ENCODE measurements at places on chromosomes 16 and 17.

DNA sequence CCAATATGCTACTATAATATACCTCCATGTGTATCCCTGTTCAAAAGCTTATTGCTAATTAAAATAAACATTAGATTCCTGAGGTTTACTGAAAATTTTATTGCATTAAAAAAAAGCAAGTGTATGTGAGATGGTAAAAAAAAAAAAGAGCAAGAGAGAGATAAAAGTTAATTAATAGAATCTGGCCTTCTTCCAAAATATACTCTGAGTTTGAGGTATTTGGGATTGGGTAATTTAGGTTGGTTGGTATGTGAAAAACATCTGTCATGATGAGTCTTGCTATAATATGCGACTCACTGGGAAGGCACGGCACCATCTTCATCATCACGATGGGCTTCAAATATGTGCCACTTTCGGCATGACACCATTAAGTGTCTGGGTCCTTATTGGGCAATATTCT, 711.1 kb upstream of the SOX9 start:
- DNase-seq = no peak

DNA sequence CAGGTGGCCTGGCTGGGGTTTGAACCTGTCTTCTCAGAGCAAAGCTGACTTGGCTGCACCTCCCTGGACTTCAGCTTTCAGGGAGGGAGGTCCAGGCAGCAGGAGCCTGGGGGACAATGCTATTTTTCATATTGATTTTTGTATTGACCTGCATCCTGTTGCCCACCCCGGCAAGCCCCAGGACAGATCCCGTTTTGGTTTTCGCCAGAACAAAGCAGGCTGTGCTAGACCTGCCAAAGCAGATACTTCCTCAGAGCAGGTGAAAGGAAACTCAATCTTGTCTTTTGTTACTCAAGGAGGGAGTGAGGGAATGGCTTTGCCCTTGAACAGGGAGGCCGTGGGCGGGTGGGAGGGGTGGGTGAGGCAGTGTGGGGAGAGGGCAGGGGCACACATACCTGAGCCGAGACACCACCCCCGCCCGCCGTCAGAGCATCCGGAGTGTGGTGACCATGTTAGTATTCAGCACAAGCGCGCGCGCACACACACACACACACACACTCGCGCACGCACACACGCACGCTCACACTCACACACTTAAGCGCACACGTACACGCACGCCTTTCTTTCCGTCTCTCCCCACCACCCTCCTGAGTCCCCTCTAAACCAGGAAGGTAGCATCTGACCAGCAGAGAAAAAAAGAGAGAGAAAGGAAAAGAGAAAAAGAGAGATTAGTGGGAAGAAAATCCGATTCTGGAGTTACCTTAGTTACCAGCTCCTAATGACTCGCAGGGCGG, 59.5 kb downstream of the RAI1 start:
- no peak for DNase-seq

- DNase-seq = no peak
Observed at GRCh38 chr16:2511996-2512734, 1.6 kb upstream of the ATP6V0C start.

DNA sequence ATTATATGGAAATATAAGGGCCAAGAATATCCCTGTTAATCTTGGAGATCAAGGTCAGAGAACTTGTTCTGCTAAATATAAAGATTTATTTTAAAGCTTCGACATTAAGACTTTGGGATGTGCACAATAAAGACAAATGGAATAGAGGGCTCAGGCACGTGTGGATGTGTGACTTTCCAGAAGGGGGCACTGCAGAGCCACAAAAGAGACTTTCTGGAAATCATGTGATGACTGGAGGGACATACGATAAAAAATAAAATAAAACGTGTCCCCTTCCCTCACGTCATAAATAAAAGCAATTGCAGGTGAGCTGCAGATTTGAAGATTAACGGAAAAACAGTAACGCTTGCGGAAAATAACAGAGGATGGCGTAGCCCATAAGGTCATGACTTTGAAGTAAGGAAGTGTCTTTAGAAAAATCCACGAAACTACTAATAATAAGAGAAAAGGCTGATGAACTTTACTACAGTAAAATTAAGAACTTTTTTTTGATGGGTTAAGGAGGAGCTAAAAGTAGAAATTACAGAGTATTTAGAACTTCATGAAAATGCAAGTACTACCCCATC, 9.4 kb upstream of the ENGASE start:
- peak; percentile 66 for DNase-seq

GRCh38 chr17:39678340-39679116, 9.3 kb downstream of the PGAP3 start:
- no peak for DNase-seq

- no peak for DNase-seq
Observed at GRCh38 chr16:14284371-14284770, 213.3 kb downstream of the MRTFB start.

DNA sequence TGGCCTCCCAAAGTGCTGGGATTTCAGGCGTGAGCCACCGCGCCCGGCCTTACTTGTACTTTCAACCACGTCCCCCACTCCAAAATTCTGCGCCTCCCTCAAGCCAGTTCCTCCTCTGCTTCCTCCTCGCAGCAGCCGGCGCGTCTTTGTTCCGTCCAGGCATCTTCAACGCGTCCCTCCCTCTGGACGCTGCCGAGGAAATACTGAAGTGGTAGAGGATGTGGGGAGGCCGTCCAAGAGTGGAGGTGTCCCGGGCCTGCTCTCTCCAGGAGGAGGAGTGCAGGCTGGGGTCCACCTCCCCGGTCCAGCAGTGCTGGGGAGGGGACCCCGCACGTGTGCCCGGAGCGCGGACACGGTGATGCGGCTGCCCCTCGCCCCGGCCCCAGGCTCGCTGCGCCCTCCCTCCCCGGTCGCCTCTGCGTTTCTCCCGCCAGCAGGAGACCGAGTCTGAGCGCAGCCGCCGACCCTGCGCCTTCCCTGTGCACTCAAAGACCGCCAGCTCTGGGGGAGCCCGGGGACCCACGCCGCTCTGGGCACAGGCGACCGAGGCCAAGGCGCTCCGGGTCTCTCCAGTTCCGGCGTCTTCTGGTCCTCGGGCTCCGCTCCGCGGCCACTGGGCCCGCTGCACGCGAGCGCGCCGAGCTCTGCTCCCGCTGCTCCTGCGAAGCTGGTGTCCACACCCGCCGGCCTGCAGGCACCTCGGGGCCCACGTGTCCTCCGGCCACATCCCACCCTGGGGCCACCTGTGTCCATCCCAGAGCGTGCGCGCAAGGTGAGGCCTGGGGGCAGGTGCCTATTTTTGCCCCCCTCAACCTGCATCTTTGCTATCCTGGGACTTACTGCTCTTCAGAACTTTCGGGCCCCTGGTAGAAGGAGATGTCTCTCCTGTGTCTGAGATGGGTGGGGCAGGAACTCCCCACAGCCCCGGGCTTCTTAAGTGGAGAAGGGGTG, 31.7 kb downstream of the OSBPL7 start:
- peak; percentile 75 for DNase-seq

DNA sequence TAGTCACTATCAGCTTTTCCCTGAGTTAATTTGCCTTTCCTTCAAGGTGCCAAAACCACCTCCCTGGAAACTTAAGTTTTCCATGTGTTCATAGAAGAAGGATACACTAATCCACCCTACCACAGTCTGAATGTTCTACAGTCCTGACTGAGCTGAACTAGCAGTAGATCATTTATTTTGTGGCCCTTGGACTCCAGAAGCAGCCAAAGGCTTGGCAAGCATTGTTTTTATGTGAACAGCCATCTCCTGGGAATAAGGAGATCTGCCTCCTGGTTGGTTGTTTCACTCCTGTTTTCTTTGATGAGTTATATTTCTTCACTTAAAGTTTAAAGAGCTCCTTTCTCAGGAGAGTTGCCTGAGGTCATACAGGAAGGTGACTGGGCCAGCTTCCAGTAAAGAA, 634.6 kb upstream of the SOX9 start:
- DNase-seq = no peak

DNA sequence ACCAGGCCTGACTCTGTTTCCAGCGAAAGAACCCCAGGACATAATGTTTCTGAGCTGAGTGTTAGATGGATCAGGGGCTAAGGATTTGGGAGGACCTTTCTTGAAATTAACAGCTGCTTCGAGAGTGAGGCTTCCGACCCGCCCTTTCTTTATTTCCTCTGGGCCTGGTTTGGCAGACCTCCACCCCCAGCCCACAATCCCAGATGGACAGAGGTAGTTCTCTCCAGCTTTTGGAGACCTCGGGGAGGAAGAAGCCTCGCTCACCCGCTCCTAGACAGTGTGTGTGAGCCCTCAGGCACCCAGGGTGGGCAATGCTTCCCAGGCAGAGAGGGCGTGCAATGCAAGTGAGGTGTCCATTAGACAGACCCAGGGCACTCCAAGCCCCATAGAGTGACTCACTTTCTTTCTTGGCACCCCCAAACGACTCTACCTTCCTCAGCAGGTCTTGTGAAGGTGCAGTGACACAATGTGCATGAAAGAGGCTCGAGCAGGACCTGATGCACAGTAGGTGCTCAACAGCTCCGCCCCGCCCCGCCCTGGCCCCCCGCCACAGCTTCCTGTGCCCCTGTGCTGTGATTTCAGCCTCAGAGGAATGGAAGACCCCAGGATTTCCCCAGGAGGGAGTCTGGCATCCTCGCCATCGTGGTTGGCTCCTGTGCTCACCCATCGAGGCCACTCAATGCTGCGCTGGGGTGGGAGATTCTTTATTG, 50.7 kb upstream of the TOB1 start:
- no peak for DNase-seq

GRCh38 chr17:9728564-9728963, 62.8 kb downstream of the DHRS7C start:
- no peak for DNase-seq

- DNase-seq = no peak
Observed at GRCh38 chr17:58605986-58606385, 85.9 kb downstream of the TEX14 start.

- DNase-seq = no peak
Observed at GRCh38 chr17:17004251-17004996, 32.5 kb upstream of the TNFRSF13B start.

- no peak for DNase-seq
Observed at GRCh38 chr16:58128181-58128631, 975 bp downstream of the CFAP20 start.

GRCh38 chr17:39660397-39661385, 4.5 kb upstream of the TCAP start:
- DNase-seq = no peak

DNA sequence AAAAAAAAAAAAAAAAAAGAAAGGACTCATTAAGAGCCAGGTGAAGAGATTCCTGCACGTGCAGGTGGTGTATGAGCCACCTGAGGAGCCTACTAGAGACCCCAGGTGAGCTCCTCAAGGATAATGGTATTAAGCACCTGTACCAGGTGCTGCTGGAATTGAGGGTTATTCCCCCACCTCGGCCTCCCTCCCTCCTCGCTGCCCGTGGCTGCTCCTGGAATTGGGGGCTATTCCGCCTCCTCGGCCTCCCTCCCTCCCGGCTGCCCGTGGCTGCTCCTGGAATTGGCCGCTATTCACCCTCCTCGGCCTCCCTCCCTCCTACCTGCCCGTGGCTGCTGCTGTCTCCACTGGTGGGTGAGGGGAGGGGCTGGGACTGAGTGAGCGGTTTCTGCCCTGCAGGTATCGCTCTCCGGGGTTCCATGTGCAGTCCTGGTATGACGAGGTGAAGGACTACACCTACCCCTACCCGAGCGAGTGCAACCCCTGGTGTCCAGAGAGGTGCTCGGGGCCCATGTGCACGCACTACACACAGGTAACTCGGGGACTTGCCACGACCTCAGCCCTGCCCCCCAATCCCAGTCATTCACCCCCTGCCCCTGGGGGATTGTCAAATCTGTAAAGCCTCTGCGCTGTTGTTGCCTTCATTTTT, 29.3 kb downstream of the CRISPLD2 start:
- DNase-seq = no peak

- no peak for DNase-seq
Observed at GRCh38 chr17:16346721-16347271, 6.5 kb downstream of the CENPV start.

- DNase-seq = no peak
Observed at GRCh38 chr17:64219571-64219970, 43.5 kb downstream of the TEX2 start.

DNA sequence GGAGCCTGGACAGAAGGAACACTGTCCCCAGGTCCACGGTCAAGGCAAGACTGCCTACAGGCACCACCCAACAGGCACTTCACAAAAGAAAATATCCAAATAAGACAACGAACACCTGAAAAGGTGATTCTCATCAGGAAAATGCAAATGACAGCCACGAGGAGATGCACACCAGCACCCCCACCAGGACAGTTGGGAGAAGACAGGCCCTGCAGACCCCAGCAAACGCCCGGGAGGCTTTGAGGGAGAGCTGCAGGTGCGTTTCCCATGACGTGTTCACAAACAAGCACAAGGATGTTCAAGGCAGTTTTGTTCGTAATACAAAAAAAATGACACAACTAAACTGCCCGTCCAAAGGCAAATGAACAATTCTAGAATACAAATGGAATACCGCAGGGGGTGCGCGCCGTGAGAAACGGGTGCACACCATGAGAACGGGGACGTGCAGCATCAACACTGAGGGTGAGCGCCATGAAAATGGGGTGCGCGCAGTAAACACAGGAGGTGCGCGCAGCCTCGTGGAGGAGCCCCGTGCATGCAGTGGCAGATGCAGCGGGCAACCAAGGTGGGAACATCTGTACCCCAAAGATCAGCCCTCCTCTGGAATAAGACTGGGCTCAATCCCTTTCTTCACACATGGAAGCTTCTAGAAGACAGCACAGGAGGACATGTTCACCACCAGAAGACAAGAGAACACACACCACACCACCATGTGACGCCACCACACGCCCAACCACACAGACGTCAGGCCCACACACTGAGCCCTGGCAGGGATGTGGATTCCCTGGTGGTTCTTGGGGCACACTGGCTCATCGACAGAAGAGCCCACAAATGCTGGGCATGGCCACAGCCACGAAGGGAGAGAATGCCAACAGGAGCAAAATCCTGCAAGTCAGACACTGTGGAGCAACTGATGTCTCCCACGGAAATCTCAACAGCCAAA, 91.2 kb downstream of the ZNF778 start:
- DNase-seq = peak; percentile 82

DNA sequence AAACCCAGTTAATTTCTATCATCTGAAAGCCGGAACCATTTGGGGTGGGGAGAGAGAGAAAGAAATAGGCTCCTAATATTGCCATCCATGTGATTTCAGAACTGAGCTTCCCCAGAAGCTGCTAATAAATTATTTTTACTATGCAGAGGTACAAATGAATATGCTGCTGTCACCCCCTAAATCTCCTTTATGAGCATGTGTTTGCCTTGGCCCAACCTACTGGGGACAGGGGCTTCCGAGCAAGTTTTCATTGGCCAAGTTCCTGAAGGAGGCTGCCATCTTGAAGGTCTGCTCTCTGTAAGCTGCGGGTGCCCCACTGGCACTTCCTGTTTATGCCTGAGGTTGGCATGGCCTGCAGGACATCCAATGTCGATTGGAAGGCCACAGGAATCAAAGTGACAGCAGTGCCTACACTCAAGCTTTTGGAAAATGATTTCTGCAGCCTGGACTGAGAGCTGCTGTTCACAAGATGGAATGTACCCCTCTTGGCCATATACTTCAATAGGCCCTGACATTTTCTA, 194.7 kb downstream of the XYLT1 start:
- DNase-seq = no peak

DNA sequence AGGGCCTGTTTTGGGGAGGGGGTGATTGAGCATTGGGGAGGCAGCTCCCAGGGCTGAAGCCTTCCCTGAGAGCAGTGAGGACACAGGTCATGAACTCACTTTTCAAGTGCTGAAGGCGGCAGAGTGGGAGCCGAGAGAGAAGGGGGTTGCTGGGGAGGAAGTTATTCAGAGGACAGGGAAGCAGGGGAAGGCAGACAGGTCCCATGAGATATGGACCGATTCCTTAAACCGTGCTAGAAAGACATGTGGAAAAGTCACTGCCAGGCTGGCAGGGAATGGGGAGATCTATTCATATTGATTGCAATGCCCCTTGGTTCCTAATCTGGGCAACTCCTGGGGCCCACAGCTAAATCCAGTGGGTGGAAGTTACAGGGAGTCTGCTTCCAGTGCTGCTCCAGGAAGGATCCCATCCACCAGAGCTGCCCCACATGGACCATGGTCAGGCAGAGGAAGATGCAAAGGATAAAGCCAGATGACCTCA, 1.1 kb downstream of the CCL4 start:
- no peak for DNase-seq

Measured in activated CD8-positive, alpha-beta memory T cell treated with anti-CD3 and anti-CD28 coated beads, Interleukin-2, amount 10 ng/mL, durations not matched to agents 7 days and 5 days (primary cell).